ENCODE measurements at places on chromosomes 1 and 21.

DNA sequence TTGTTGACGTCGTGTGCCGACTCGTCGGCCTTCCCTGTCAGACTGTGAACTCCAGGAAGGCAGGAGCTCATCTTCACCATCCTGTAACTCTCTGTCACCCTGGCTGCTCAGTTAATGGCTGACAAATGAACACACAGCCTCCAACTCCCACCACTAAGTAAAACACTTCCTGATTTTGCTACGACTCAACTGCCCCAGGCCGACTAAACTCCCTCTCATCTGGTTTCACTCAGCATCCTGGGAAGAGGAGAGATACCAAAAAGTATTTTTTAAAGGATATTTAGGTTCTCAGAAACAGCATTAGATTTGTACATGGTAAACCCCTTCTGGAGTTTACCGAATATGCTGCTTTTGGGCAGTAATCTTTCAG is 18.2 kb upstream of the LHX4 start:
- no peak for DNase-seq

GRCh38 chr1:223425550-223425949 is 32.3 kb downstream of the CCDC185 start:
- no peak for DNase-seq

DNA sequence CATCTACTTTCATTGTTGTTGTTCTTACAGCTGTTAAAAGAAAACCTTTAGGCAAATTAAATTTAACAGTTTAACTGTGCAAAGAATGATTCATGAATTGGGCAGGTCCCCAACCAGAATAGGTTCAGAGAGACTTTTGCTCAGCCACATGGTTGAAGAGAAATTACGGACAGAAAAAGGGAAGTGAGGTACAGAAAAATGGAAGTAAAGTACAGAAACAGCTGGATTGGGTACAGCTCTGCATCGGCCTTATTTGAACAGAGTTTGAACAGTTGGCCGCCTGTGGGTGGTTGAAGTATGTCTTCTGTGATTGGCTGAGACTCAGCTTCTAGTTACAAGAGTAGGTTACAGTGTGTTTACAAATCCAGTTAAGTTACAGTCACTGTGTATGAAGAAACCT is 210.1 kb downstream of the FGGY start:
- DNase-seq, result peak; percentile 49

DNA sequence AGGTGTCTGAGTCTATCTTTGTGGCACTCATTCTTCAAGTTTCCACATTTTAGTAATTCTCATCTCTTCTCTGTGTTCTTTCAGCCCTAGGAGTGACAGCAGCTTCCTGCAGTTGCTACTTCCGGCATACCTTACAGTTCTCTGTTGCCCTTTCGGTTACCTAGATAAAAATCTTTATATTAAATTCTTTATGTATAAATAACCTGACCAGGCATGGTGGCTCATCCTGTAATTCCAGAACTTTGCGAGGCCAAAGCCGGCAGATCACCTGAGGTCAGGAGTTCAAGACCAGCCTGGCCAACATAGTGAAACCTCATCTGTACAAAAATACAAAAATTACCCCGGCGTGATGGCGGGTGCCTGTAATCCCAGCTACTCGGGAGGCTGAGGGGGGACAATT is 62.9 kb downstream of the CDKN2C start:
- DNase-seq, result no peak

- peak; percentile 93 for DNase-seq
Observed at GRCh38 chr1:239814306-239814881, 277.3 kb upstream of the FMN2 start.

GRCh38 chr1:203556047-203556851 is 62.3 kb downstream of the OPTC start:
- DNase-seq, result peak; percentile 74

DNA sequence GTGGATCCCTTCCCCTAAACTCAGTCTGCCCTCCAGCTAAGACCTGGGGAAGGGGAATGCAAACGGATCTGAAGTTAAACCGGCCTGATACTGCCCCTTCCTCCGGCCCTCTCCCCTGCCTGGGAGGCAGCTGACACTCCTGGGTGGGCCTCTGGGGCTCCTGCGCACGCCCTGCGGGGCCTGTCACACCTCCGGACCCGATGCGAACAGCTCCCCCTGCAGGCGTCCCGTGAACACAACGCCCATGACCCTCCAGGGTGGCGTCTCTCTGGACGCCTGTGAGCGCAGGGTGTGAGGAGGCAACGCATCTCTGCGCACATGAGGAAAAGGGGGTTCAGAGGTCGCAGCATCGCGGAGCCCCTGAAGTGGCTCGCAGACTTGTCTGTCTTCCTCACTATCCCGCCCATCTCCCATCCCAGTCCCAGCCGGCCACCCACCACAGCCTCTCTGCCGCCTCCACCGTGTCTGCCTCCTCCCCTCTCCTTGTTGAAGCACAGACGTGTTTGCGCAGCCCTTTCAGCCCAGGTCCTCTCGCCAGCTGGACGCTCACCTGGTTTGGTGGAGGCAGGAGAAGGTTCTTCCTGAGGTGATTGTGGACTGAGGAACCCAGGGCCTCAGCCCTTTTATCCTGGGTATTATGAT is 421 bp upstream of the LCE3A start:
- no peak for DNase-seq

DNA sequence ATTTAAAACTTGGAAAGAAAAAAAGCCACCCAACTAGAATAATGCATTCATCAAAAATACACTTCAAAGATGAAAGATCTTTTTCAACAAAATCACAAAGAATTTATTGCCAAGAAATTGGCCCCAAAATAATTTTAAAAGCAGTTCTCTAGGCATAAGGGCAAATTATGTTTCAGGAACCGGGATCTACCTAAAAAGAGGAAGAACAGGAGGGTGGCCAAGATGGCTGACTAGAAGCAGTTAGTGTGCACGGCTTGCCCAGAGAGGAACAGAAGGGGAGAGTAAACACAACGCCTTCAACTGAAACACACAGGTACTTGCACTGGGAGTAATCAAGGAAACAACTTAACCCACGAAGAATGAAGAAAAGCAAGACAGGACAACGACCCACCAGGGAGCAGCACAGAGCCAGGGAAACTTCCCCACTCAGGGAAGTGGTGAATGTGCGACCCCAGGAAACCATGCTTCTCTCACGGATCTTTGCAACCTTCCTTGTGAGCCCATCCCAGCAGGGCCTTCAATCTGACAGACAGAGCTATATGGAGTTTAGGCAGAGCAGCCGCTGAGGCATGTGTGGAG is 46.1 kb downstream of the ACKR1 start:
- DNase-seq, result no peak

DNA sequence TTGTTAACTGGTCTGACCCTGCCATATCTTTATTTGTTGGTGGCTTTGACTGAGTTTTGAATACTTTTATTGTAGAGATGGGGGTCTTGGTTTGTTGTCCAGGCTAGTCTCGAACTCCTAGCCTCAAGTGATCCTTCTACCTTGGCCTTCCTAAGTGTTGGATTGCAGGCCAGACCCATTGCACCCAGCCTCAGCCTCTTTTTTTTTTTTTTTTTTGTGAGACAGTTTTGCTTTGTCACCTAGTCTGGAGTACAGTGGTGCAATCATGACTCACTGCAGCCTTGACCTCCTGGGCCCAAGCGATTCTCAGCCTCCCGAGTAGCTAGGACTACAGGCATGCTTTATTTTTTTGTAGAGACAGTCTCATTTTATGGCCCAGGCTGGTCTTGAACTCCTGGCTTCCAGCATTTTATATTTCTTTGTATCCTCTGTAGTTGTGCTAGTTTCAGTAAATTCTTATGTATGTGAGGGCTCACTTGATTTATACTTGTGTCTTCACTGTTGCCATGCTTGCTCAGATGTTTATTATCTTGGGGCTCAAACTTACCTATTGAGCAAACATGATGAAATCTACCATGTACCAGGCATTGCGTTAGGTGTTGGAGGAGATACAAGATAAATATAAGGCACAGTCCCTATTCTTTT is 24.1 kb downstream of the THRAP3 start:
- peak; percentile 86 for DNase-seq

DNA sequence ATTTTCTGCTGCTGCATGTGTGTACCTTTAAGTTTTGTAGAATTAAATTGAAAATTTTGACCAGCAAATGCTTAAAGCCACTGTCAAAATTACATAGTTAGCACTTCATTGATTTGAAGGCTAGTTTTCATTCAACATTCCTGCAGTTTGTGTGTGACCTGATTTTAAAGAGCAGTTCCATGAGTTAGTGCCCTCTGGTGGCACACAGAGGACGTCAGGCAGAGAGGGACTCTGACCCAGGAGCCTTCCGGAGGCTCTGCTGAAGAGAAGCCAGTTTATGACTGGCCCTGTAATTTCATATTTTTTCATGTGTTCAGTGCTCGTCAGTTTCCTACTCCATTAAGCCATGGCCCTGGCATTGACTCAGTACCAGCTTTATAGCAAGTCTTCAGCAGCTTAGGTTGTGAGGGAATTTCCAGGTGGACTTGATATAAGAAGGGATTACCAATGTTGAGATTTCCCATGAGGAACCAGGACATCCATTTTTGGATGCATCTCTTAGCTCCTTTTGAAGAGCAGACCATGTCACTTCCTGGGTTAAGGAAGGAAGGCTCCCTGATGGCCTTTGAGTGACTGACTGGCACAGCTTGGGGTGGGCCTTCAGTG is 104.7 kb downstream of the CAMTA1 start:
- DNase-seq, result peak; percentile 32

DNA sequence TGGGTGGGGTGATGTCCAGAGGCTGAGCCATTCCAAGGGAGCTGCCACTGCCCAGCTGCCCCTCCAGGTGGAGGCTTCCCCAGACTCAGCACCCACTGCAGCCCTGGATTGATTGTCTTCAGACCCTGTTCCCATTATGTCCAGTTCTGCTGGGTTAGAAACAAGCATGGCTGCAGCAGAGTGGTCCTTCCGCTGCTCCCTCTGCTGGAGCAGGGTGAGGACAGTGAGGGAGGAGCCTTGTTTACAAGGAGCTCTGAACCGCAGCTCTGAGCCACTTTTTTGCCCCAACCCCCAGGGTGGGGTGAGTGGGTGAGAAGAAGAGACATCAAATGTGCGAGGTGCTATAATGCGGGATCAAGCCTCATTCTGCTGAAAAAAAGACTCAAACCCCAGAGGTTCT is 2.3 kb downstream of the TNNT2 start:
- no peak for DNase-seq

DNA sequence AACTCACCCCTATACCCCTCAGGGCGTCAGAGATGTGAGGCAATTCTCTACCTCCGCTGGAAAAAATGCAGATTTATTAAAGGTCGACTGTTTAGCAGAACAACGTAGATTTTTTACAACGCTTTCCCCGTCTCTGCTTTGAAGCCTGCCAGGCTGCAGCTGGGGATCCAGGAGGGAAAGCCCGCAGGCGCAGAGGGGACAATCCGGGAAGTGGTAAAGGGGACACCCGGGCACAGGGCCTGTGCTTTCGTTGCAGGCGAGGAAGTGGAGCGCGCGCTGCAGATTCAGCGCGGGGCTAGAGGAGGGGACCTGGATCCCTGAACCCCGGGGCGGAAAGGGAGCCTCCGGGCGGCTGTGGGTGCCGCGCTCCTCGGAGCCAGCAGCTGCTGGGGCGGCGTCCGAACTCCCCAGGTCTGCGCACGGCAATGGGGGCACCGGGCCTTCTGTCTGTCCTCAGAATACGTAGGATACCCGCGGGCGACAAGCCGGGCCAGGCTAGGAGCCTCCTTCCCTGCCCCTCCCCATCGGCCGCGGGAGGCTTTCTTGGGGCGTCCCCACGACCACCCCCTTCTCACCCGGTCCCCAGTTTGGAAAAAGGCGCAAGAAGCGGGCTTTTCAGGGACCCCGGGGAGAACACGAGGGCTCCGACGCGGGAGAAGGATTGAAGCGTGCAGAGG is 5.5 kb downstream of the SIM2 start:
- no peak for DNase-seq

DNA sequence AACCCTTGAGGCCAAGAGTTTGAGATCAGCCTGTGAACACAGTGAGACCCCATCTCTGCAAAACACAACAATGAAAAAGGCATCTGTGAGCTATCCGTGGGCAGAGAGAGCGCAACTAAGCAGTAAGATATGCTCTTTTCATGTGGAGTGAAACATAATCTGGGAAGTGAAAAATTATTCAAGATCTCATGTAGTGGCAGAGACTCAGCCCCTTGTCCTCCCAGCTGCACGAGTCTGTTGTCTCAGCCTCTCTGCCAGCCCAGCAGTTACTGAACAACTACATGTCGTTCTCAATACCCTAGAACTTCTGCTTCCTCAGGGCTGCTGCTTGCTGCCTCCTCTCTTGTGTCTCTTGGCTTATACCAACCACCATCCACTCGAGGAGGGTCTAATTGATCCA is 61.3 kb upstream of the WDR26 start:
- peak; percentile 38 for DNase-seq

GRCh38 chr1:159146980-159147379 is 24.4 kb upstream of the CADM3 start:
- DNase-seq, result no peak

- peak; percentile 50 for DNase-seq
Observed at GRCh38 chr1:208007319-208007937, 96.5 kb upstream of the CD34 start.

All from astrocyte (in vitro differentiated cells and primary cell).